Psoas muscle (tissue), 8 donors: ENCODE measurements at places on chromosomes 1 and 21. TPM values are rescaled to one million over a fixed set of nuclear protein-coding genes. Genes with fewer than 3 reads are reported as not detected.

GRCh38 chr1:20250340-20250989, 40.2 kb upstream of the VWA5B1 start:
- no peak for DNase-seq

The H6PD gene
- total RNA-seq: 21.0 TPM

The ANKRD35 gene
- 4.4 TPM for total RNA-seq

The MANEAL gene
- 2.1 TPM for total RNA-seq

- DNase-seq: no peak
Observed at GRCh38 chr1:23908453-23909341, 4.5 kb downstream of the CNR2 start.

The IKBKE gene
- total RNA-seq: 0.45 TPM

The GNAT2 gene
- total RNA-seq: not detected

The ADORA1 gene
- 1.2 TPM for total RNA-seq

- DNase-seq: no peak
Observed at GRCh38 chr1:110259770-110260169, 49.7 kb downstream of the KCNC4 start.

DNA sequence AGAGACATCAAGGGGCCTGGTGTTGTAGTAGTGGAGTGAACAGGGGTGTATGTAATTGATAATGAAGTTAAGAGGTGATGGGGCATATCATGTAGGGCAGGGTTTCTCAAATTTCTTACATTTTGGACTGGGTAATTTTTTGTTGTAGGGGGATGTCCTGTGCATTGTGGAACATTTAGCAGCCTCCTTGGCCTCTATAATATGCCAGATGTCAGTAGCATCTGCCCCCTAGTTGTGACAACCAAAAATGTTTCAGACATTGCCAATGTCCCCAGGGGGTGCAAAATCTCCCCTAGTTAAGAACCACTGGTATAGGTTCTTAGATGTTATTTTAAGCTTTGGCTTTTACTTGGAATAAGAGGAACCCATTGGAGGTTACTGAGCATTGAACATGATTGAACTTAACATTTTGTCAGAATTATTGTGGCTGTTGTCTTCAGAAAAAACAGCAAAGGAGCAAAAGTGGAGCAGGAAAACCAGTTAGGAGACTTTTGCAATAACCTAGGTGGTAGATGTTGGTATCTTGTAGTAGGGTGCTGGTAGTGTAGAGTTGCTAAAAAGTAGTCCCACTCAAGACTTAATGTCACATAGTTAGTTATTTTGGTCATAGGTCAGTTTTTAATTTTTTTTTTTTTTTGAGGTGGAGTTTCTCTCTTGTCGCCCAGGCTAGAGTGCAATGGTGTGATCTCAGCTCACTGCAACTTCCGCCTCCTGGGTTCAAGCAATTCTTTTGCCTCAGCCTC, 6.2 kb downstream of the ZNF326 start:
- no peak for DNase-seq

- no peak for DNase-seq
Observed at GRCh38 chr1:226363801-226364513, 43.9 kb downstream of the PARP1 start.

DNA sequence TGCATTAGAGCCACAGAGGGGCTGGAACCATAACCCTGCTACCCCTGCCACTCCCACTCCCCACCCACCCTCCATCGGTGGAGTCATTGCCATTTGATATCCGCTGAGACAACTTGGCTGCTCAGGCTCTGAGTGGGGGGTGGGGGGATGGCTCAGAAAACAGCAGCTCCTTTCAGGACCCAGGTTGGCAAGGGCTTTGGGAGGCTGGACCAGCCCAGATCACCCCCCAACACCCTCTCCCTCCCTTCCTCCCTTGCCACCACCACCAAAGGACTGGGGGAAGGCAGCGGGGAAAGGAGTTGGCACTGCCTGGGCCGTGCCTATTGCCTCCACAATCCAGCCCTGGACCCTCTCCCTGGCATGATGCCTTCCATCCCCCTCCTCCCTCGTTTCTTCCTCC, 1.7 kb downstream of the KCNJ10 start:
- no peak for DNase-seq

GRCh38 chr1:79711001-79711431, 704.5 kb upstream of the ADGRL4 start:
- DNase-seq: no peak

The ITGB2 gene
- total RNA-seq: 8.3 TPM

GRCh38 chr1:223765036-223765718, 52.8 kb downstream of the CAPN2 start:
- DNase-seq: no peak

DNA sequence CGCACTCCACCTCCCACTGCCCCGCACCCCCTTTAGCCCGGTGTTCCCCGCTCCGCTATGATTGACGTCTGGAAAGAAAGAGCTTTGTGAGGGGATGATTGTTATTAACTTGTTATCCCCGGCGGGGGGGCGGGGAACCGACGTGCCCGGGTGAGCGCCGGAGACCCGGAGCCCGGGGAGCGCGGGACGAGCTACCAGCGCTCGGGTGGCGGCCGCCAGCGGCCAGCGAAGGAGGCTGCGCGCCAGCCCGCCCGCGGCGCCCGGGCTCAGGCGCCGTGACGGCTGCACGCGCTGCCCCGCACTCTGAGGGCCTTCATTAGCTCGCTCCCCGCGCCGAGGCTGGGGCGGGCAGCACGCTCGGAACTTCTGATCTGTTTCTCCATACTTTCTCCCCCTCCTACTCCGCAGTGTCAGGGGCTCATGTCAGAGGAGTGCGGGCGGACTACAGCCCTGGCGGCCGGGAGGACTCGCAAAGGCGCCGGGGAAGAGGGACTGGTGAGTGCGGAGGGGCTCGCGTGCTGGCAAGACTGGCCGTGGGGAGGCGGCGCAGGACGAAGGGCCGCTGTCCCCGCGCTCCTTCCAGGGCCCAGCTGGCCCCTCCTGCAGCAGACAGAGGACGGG, 2.1 kb downstream of the LHX8 start:
- no peak for DNase-seq

GRCh38 chr1:166910396-166910994, 34.4 kb upstream of the TADA1 start:
- peak; percentile 31 for DNase-seq

The FAM3B gene
- total RNA-seq: not detected

The SPRR1B gene
- not detected for total RNA-seq

- no peak for DNase-seq
Observed at GRCh38 chr1:206931709-206932108, 10.0 kb upstream of the FCMR start.

DNA sequence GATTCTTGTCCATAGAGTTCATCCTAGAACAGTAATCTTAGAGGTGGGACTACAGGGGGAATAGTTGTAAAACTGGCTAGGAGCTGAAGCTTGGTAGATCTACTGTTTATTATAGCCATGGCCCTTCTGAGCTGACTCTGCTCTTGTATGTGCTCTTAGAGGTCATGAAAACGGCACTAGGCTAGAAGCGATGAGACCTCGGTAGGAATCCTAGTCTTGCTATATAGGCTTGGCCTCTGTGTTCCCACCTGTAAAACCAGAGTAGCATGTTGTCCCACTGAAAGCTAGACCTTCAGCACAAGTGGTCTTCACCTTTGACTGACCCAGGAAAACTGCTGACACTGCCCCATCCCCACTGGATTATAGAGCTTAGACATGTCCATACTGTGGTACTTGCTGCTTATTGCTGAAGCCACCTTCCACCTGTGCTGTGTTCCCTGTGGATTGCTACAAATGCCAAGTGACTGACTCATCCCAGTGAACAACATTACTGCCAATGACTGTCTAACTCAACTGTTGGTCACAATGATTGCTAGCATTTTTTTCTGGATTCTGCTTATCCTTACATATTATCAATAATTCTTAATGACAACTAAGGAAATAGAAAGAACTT, 23.0 kb upstream of the PIGC start:
- no peak for DNase-seq

DNA sequence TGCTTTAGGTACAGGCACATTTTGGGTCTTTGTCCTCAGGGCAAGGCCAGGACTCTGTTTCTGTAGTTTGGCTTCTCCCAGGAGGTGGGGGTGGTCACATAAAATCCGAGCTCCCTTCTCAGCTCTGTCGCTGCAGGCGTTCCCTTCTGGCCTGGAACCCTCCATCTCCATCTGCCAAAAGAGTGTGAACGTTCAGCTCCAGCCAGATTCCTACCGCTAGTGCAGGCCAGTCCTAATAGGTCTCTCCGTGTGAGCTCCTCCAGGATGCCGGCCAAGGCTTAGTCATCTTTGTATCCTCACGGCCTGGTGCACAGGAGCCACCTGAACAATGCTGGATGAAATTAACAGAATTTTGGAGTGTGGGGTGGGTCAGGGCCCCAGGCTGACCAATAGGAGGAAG, 19.9 kb upstream of the KCNA10 start:
- DNase-seq: no peak

GRCh38 chr1:38500352-38500751, 359.2 kb downstream of the RRAGC start:
- DNase-seq: no peak

DNA sequence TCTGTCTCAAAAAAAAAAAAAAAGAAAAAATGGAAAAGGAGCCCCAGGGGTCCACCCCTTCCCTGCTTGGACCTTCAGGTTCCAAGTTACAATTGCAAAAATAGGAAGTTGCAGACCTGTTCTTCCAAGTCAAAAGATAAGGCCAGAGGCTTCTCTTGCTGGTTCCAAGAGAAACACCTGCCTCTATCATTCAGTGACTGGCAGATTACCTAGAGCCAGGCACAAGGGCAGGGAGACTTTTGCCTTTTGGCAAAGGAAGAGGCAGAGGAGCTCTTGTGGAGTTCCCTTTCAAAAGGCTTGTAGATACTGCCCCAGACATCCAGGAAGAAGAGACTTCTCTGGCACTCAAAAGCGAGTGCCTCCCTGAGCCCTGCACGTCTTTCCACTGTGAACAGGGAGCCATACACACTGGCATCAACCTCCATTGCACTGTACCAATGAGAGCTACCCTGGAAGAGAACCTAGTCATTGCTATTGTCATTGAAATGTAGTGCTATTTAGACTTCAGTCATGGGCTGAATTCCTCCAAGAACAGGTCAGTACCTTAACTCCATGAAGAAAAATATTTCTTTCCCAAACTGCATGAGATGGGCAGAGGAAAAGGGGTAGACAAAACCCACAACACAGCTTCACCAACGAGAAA, 91.2 kb downstream of the LMX1A start:
- no peak for DNase-seq

DNA sequence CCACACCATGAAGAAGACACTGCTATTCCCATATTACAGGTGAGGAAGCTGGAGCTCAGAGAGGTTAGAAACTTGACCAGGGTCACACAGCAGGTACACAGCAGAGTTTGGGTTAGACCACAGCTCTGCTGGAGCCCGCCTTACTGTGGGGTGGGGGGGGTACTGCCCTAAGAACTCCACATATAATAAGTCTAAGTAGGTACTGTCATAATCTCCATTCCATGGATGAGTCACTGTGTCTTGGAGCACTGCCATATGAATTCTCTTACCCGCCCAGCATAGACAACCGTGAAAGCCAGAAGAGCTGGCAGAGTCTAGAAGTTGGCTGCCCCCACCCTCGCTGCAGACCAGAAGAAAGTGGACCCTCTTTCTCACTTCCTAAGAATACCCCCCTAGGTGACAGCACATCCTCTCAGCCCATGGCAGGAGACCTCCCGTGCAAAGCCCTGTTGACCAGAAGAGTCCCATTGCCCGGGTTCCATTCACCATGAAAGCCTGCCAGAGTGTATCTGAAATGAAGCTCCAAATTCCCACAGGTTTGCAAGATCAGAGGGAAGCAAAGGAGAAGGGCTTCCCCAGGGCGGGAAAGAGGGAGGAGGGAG, 5.2 kb upstream of the PLA2G2D start:
- DNase-seq: no peak

- no peak for DNase-seq
Observed at GRCh38 chr21:16287046-16287445, 557.3 kb downstream of the USP25 start.

GRCh38 chr1:207910591-207911354, at the start of gene CD34:
CD34 (minus strand) TSS chr1:207911125; CDS start chr1:207911080, 45 bp downstream.
- DNase-seq: peak; percentile 67

GRCh38 chr1:235127732-235128455, 743 bp downstream of the TOMM20 start:
- DNase-seq: no peak

GRCh38 chr1:72271555-72272085, 10.7 kb downstream of the NEGR1 start:
- no peak for DNase-seq

The ASPM gene
- 0.17 TPM for total RNA-seq

- DNase-seq: no peak
Observed at GRCh38 chr1:19628879-19629278, 15.2 kb upstream of the NBL1 start.

DNA sequence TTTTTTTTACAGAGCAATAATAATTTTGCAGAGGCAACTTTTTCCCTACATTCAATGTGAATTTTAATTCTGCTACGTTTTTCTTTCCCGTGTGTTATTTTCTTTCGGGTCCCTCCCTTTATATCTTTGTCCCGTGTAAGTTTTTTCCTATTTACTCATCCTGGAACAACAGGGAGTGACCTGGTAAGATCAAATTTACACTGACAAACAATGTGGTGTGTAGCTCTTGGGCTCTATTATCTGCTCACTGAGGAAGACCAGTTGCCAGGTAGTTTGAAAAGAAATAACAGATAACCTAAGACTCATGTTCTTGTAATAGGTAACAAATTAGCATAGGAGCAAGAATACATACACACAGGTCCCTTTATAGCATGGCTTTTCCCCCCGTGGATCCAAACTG, 33.7 kb upstream of the GUCA2A start:
- no peak for DNase-seq

DNA sequence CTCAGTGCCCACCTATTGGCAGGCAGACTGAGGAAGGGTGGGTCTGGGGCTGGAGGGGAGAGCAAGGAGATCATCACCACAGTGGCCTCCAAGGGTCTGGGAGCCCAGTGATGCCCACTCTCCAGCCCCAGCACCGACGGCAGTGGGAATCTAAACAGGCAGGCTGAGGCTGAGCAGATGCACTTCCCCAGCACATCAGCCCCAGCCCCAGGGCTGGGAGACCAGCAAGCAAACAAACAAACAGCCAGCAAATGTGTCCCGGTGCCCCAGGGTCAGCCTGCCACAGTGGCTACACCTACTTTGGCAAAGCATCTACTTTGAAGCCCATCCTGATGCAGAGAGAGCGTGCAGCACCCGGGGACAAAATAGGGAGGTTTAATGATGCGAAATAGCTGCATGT, 216.3 kb upstream of the ZC3H12A start:
- no peak for DNase-seq

The GABRD gene
- not detected for total RNA-seq

DNA sequence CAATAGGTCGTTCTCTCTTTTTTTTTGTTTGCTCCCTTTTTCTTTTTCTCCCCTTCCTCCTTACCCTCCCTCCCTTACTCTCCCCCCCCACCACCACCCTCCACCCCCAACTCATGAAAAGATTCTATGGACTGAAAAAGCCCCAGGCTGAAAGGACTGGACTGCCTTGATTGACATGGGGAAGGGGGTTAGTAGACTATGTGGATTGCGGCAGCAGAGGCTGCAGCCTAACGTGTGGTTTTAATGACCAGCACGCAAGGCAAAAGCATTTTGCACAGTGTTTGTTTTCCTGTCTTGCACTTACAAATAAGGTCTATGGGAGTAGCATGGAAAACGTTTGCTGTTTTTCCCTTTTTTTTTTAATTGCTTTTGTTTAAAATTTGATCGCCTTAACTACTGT, 5.5 kb downstream of the ZBTB18 start:
- DNase-seq: no peak

The PTGS2 gene
- total RNA-seq: 0.08 TPM

The SRRM1 gene
- total RNA-seq: 63.0 TPM

- DNase-seq: no peak
Observed at GRCh38 chr1:195899762-195900352, 708.4 kb downstream of the KCNT2 start.

The NTNG1 gene
- not detected for total RNA-seq

GRCh38 chr1:183477986-183478781, 5.9 kb downstream of the SMG7 start:
- DNase-seq: no peak

The CTSE gene
- not detected for total RNA-seq

The RHOU gene
- total RNA-seq: 41.1 TPM
